GM19239 (cell line): ENCODE measurements at places on chromosomes 11 and 22.
A peak's percentile ranks its signal among the peaks of the same experiment; 100 is the strongest.

- no peak for DNase-seq
Measured at GRCh38 chr11:43833657-43834073, 47.0 kb upstream of the ALKBH3 start.

DNA sequence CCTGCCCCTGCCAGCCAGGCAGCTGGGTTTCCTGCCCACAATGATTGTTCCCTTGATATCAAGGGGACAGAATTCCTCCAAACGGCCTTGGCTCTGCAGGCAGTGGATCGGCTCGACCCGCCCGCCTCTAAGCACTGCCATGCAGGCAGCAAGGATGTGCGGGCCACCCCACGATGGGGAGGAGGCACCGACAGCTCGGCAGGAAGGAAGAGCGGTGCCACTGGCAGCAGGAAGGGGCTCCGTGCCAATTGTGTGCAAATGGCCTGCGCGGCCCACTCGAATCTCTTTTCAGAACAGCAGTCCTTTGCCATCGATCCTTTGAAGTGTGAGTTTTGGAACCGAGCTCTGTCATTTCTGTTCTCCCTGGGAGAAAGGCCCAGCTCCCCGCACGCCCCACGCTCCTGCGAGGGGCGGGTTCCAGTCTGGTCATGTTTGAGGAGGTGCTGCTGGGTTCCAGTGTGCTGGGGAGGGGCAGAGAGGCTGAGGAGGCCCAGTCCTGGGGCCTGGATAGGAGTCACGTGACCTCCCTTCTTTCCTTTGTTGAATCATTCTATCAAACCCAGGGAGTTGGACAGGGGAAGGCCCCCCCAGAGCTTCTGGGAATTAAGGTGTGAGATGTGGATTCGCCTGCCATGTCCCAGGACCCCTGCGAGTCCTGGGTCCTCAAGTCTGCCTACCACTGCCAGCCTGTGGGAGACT is 406.0 kb downstream of the CTTN start:
- no peak for DNase-seq

DNA sequence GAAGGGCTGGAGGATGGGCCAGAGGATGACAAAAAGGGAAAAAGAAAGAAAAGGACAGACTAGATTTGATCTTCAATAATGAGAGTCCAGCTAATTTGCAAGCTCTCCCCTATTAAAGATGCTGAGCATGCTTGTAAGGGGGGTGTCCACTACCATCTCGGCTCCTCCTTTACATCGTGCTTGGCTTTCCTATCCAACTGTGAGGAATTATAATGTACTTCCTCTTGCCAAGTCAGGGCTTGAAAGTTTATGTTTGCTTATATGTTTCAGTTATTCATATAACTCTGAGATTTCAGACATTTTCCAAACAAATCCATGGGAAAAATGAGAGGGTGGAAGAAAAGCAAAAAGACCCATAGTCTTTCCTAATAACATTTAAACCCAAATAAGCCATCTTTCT is 387.1 kb downstream of the METTL15 start:
- no peak for DNase-seq

DNA sequence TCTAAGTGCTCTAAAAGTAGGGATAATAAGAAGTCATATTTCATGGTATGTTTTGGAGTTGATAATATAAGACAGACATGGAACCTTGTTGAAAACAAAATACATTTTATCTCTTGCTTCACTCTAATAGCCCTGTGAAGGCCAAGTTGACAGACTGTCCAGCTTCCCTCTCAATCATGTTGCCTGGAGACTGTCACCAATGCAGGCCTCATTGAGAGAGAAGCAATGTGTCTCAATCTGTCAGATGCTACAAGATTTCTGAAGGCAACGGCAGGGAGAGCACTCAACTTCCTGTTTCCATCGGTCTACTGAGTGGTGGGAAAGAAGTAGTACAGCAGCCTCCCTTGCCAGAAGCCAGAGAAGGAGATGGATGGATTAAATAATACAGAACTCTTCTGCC is 23.6 kb upstream of the FJX1 start:
- DNase-seq, result no peak

- no peak for DNase-seq
Measured at GRCh38 chr11:122306831-122307391, 190.9 kb upstream of the BLID start.

DNA sequence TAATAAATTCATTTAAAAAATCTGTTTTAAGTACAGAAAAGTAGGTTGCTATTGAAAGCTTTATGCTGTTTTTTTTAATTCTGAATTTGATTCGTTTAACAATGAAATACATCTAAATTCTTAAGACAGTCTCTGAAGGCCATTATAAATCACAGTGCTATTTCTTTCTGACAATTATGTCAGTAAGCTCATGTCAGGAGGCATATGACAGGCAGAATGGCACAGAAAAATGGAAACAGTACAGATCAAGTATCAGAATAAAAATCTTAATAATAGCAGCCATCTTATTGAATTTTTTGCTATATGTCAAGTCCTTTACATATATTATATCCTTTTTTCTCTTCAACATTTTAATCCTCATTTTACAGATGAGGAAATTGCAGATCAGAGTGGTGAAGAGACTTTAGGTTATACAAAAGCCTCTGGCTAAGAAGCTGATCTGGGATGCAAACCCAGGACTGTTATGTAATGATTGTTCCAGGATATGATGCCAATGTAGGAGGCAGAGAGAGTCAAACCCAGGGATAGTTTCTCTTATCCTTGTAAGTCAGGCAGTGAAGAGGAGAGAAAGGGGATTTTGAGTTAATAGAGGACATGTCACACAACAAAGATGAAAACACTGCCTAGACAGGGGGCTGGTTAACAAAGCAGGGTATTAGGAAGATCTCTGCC is 283.1 kb upstream of the CCDC90B start:
- no peak for DNase-seq

- DNase-seq, result no peak
Measured at GRCh38 chr22:45546333-45547015, 43.8 kb downstream of the FBLN1 start.

DNA sequence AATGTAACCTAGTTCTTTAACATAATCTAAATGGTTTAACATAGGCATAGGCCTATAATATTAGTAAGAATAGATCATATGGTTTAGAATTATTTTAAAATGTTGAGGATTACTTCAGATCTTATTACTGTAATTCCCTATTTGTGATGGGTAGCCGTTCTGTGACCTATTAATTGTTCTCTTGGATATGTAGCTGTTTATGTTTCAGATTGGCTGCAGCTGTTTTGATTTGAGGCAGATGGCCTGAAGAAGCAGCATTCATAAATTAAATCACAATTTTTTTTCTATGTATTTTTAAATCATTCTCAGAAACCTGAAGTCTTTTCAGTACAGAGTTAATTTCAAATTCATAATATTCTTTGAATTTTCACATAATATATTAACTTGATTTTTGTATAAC is 104.5 kb downstream of the PDE3B start:
- no peak for DNase-seq

DNA sequence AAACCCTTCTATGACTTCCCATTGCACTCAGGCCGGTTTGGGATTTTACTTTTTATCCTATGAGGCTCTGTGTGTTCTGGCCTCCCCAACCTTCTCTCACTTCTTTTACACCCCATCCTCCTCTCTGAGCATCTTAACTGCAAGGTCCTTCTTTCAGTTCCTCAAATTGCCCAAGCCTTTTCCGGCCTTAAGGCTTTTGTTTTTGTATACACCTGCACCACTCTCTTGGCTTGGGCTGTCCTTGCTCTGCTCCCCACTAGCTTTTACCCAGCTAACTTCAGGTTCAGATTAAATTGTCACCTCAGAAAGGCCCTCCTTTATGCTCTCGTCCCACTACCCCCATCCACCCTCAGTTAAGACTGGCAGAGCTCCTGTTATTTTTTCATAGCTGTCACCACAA is 55.5 kb downstream of the FAM83F start:
- DNase-seq, result peak; percentile 78

DNA sequence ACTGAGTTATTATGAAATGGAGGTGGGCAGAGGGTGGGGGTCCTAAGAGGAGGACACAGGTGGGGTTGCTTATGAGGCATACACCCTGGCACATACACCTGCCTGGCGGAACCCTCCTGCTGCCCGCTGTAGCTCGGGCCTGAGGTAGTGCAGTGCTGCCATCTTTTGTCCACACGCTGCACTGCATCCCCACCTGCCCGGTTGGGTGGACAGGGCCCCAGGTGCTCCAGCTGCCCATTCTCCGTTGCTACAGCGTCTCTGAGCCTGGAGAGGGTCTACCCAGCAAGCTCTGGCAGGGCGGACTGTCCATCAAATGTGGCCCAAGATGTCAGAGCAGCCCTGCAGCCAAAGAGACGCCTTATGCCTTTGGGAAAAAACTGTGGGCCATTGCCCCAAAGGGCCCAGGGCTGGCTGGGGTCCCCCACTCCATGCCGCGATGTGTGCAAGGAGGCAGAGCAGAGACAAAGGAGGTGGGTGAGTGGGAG is 131.2 kb downstream of the BUD13 start:
- DNase-seq, result peak; percentile 35

DNA sequence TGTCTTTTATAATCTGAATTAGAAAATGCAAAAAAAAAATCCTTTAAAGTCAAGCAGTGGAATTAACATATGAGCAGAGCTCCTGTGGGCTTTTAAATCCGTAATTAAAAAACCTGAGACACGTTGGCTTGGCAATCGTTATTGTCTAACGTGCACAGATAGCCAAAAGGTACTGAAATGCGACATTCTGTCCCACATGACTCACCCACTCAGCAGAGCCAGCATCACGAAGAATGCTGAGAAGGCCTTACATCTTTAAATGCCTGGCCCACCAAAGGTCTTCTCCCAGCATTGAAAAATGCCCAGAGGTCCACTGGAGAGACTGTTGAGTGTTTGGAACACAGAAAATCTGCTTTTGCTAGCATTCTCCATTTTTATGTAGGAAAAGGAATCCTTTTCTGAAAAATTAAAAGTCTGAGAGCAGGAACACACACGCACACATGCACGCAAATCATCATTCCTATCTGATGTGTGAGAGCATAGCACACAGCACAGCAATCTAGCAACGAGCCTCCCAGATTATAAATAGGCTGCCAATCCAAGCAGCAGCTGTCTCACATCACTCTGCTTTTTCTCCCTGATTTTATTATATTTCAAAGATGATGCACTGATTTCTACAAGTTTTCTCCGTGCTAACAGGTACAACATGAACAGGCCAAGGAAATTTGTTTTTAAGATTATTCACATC is 94.5 kb downstream of the PHF21A start:
- no peak for DNase-seq

DNA sequence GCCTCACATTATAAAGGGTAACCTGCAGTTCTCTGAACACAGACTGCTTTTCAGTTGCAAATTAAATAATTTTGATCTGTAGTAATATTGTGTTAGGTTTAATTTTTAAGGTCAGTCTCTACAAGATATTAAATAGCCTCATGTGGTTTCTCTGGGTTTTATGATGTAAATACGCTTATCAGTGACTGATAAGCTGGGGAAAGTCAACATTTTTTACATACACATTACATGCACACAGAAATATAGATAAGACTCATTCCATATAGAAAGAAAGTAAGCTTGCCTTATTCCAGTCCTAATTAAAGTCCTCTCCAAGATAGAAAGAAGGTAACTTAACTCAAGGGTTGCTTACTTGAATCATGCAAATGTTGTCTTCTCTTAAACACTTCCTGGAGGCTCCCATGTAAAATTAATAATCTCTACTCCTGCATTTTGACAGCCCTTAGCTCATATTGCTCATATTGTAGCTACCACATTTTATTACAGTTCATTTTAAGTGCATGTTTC is 1.6 kb upstream of the OR5M3 start:
- no peak for DNase-seq

DNA sequence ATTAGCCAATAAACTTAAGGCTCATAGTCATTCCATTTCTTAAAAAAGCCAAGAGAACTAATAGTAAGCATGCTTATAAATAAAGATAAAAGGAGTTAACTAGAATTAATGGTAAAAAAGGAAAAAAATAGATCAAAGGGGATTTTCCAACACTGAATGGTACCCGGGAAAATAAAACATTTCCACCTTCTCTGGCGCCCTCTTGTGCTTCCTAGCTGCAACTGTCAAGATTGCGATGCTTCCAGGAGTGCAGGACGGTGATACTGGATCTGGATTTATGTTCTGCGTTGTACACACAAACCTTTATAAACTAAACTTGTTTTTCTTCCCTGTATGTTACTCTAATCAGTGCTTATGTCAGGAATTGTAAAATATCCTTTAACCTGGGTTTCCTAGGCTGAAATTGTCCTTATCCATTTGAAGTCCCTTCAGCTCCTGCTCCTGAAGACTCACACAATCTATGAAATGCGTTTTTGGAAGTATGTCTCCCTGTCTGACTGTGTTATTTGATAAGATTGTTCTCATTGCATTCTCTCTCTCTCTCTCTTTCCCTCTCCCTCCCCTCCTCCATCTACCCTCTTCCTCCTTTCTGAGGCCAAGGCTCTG is 9.6 kb upstream of the HTATIP2 start:
- no peak for DNase-seq
